ENCODE measurements at places on chromosomes 5 and 9.

GRCh38 chr5:32710550-32711361 is at the start of gene NPR3:
TSS of gene NPR3 (plus strand) at chr5:32711321. CDS start at chr5:32711777, 456 bp downstream.
- DNase-seq, result no peak

- DNase-seq, result no peak
Measured at GRCh38 chr5:143962201-143962600, 150.2 kb downstream of the HMHB1 start.

DNA sequence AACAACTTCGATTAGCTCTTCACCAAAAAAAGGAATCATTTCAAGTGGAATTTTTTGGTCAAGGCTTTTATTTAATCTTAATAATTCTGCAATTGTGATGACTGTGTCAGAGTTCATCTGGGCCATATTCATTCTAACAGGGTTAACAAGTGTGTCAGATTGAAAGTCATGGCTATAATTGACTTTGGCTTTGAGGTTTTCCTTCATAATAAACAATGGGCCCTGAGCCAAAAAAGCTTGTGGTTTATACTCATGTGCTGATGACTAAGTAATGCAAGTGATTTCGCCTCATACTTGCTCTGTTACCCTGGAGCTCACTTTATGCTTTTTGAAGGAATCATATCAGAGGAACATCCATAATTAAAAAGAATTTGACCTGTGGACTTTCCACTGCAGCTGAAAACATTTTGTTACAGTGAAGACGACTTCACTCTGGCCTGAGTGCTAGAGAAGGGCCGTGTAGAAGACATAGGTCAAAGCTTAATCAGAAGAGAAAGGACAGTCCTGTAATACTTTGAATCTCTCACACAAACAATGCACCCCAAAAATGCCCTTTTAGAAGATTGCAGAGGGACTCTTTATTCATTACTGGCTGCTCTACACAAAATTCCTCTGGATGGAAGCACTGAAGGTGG is 101.7 kb downstream of the GDNF start:
- DNase-seq, result no peak

GRCh38 chr9:79026316-79026715 is 545.4 kb upstream of the TLE4 start:
- no peak for DNase-seq

- no peak for DNase-seq
Measured at GRCh38 chr9:100472788-100473275, at the start of gene TMEFF1. TSS of gene TMEFF1 (plus strand) at chr9:100473149. CDS start at chr9:100473545, 396 bp downstream.

- no peak for DNase-seq
Measured at GRCh38 chr5:11724940-11725339, 179.3 kb downstream of the CTNND2 start.

- no peak for DNase-seq
Measured at GRCh38 chr9:121450241-121450640, 49.4 kb downstream of the GGTA1 start.

GRCh38 chr9:134039386-134040175 is 14.3 kb downstream of the BRD3OS start:
- DNase-seq, result no peak

- DNase-seq, result no peak
Measured at GRCh38 chr5:132822650-132823480, 7.6 kb downstream of the SHROOM1 start.

DNA sequence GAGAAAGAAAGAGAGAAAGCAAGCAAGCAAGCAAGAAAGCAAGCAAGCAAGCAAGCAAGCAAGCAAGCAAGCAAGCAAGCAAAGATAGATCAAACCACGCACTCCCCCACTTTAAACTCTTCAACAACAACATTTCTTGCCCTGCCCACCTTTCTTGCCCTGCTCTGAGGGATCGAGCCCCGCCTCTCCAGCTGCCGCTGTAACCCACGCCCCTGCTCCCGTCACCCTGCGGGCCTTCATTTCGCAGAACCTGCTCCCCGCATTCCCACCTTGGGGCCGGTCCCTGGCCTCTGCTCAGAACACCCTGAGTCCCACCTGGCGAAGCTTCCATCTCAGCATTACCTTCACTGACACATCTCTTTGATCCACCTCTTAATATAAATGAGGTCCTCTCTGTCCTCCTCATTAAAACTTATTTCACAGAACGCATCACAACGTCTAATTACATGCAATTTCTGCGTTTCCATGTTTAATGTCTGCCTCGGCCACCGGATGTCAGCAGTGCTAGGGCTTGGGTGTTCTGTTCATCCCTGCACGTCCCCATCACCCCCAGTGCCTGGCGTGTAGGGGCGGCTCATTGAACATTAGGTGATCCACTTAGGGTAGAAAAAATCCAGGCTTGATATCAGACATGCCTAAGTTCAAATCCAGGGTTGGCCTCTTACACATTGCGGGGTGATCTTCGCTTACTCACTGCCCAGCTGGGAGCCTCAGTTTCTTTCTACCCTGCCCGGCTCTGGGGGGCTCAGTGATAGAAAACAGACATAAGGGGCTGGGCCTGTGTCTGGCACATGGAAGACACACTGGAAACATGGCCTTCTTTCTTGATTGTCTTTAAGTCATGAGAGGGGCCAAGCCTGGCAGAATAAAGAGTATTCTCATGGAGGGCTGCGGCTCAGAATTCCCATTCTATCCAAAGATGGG is 187.6 kb downstream of the DAB2IP start:
- DNase-seq, result no peak

GRCh38 chr5:2136728-2137333 is 254.1 kb upstream of the IRX4 start:
- DNase-seq, result no peak

GRCh38 chr5:54720341-54720740 is 202.8 kb downstream of the SNX18 start:
- DNase-seq, result no peak

GRCh38 chr5:10130881-10131280 is 118.8 kb downstream of the ATPSCKMT start:
- DNase-seq, result no peak

DNA sequence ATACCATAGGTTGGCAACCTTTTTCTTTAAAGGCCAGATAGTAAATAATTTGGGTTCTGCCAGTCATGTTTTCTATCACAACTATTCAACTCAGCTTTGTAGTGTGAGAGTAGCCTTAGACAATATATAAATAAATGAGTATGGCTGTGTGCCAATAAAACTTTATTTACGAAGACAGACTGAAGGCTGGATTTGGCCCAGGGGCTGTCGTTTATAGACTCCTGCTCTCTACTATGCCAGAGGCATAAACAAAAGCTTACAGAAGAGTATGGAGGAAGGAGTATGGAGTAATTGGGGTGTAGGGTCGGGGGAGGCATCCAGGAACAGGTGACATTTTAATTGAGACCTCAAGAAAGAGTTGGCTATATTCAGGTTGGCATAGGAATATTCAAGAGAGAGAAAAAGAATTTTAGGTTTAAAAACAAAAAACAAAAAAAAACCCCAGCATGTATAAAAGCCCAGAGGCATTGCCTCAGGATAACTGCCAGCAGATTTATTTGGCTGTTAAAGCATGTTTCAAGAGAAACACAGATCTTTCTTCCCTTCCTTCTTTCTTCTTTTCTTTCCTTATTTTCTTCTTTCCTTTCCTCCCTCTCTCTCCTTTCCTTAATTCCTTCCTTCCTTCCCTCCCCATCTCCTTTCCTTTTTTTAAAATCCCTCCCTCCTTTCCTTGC is 39.9 kb downstream of the SLIT3 start:
- no peak for DNase-seq

- DNase-seq, result no peak
Measured at GRCh38 chr5:28374492-28374967, 1336.1 kb upstream of the CDH9 start.

GRCh38 chr9:130921300-130921988 is 17.6 kb downstream of the FIBCD1 start:
- DNase-seq, result no peak

DNA sequence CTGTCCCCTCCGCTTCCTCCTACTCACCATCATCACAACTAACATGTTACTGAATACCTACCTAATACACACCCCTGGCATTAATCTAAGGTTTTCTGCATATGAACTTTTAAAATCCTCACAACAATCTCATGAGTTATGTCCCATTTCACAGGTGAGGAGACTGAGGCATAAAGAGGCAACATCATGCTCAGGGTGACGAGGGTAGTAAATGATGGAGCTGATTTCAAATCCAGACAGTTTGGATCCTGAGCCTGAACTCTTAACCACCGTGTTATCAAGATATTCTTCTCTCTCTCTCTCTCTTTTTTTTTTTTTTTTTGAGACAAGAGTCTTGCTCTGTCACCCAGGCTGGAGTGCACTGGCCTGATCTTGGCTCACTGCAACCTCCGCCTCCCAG is 12.9 kb upstream of the EEIG1 start:
- DNase-seq, result no peak

- no peak for DNase-seq
Measured at GRCh38 chr5:125583321-125584139, 837.1 kb upstream of the ZNF608 start.

- no peak for DNase-seq
Measured at GRCh38 chr5:132265336-132266030, 8.0 kb downstream of the PDLIM4 start.

DNA sequence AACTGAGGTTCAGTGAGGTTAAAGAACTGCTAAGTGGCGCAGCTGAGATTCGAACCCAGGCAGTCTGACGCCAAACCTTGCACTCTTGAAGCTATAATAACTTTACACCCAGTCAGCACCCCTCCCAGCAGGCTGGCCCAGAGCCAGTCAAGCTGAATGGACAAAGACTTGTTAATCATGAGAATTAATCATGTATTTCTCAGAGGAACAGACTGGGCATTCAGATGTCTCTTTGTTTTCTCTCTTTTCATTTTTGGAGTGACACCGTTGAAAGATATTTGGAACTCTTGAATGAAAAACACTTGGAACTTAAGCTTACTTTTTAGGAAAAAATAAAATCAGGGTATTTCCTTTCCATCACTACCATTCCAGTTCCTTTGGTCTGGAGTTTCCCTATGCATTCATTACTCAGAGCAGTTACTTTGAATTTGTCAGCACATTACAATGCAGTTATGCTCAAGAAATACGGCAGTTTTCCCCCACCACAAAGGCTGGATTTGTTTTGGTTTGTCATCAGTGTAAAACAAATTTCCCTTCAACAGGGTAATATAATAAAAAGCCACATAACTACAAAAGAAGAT is 22.6 kb upstream of the MAMDC2 start:
- DNase-seq, result no peak

- no peak for DNase-seq
Measured at GRCh38 chr9:107489144-107489673, 360 bp downstream of the KLF4 start.

DNA sequence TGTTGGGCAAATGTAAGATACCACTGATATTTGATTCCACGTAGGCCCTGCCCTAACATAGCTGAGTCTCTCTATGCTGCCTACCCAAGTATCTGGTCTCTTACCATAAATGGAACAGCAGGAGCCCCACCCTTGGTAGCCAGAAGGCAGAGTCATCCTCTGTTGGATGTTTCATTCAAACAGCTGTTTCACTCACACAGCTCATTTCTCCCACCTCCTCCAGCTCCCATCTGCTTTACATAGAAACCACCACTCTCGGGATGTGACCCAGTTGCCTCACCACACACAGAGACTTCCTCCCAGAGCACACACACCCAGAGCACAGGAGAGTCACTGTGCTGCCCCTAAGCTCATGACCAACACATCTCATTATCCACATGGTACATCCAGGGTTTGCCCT is 165.3 kb downstream of the TMEM167A start:
- no peak for DNase-seq

GRCh38 chr5:68041293-68041692 is 174.3 kb upstream of the PIK3R1 start:
- no peak for DNase-seq

DNA sequence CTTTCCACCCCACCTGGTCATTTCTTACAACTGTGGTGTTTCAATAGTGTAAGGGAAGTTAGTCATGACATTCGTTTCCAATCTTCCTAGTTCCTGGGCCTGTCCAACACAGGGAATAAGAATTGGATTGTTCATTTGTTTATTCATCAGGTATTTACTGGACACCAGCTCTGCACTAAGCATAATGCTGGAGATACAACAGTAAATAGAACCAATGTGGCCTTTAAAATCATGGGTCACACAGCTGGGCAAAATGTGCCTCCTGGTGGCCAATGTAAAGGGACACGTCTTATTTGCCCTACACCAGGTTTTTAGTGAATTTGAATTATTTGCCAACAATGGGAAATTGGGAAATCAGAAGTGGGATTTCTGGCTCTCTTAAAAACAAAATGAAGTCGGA is 10.4 kb downstream of the ABLIM3 start:
- no peak for DNase-seq

DNA sequence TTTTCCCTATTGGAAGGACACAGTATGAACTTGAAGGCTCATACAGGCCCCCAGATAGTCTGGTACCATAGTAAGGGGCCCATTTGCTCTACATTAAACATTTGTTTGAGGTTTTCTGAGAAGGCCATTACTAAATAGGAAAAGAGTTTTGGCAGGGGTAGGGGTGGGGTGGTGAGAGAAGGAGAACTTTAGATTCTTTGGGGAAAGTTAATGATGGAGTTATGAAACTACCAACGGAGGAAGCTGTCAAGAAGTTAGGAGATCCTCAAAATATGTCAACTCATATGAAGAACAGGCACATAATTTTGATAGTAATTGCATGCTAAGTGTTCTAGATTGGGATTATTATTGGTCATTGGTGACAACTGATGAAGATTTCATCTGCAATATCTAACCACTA is 114.7 kb downstream of the TAF11L14 start:
- DNase-seq, result no peak

GRCh38 chr9:124707666-124708065 is 63.4 kb downstream of the NR6A1 start:
- DNase-seq, result no peak

DNA sequence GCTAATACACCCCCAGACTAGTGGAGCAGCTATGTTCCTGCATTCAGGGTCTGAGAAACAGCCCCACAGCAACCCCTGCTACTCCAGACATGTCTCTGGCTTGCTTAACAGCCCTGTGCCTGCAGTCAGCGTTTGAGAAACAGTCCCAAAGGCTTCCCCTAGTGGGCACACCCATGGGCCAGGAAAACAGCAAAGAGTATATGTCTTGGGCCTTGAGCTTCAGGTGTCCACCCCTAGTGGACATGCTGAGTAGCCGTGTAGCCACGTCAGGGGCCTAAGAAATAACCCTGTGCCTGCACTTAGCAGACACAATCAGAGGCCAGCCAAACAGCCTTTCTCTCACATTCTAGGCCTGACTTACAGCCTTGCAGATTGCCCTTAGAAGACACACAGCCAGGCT is 698.6 kb downstream of the PTPRD start:
- DNase-seq, result no peak

GRCh38 chr5:102623329-102624065 is 124.7 kb upstream of the SLCO6A1 start:
- no peak for DNase-seq

DNA sequence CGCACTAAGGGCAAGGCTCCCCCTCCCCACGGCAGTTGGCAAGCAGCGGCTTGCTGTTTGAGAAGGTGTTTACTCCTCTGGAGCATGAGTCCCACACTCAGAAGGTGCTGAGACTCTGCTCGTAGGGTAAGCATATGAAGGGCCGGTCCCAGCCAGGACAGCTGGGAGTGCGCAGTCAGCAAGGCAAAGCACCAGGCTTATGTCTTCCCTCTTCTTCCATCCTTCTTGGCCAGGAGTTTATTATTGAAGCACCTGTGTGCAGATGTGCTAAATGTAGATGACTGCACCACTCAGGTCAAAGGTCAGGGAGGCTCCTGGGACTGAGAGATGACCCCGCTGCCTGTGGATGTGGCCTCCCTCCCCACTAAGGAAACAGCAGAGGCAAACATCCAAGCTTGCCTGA is 27.0 kb upstream of the CDKN2AIPNL start:
- no peak for DNase-seq

GRCh38 chr5:135834639-135835529 is at the start of gene SLC25A48:
TSS of gene SLC25A48 (plus strand) at chr5:135834663. CDS start at chr5:135834848, 185 bp downstream.
- DNase-seq, result peak; percentile 13

- DNase-seq, result no peak
Measured at GRCh38 chr5:122376250-122376649, 64.2 kb downstream of the SNCAIP start.

- no peak for DNase-seq
Measured at GRCh38 chr5:485113-485945, 38.9 kb downstream of the SLC9A3 start.
